ENCODE measurements at places on chromosomes 2 and 18. TPM values are rescaled to one million over a fixed set of nuclear protein-coding genes. Genes with fewer than 3 reads are reported as not detected.

Gene SLC9A4
- total RNA-seq: 0.62 TPM

Gene TMEM87B
- total RNA-seq: 15.3 TPM

Gene SULT1C4
- total RNA-seq: 6.6 TPM

Gene OTOS
- total RNA-seq: 0.94 TPM

Gene AQP4
- 138 TPM for total RNA-seq

Gene C2orf80
- 28.7 TPM for total RNA-seq
